Peyer's patch (tissue), 4 donors: ENCODE measurements at places on chromosomes 2 and 18. TPM values are rescaled to one million over a fixed set of nuclear protein-coding genes. Genes with fewer than 3 reads are reported as not detected.
A peak's percentile ranks its signal among the peaks of the same experiment; 100 is the strongest.

Gene UBE2E3
- total RNA-seq = 83.5 TPM

Gene CPS1
- 160 TPM for total RNA-seq

Gene LYG2
- not detected for total RNA-seq

Gene UGT1A5
- 7.2 TPM for total RNA-seq

Gene BOLL
- total RNA-seq = not detected

Gene AMER3
- total RNA-seq = 0.13 TPM

Gene SLC9A4
- not detected for total RNA-seq

Gene PRKAG3
- total RNA-seq = not detected

Gene CTAGE1
- not detected for total RNA-seq

Gene B3GNT2
- total RNA-seq = 16.7 TPM

Gene DES
- 574 TPM for total RNA-seq

Gene SKOR2
- not detected for total RNA-seq

GRCh38 chr18:22412176-22412911 lies 5.4 kb downstream of the CTAGE1 start:
- no peak overlapping the region for H3K4me3 ChIP-seq
- H3K27me3 ChIP-seq = no peaks in the 10 kb centered on the region
- no peak for DNase-seq
- H3K27ac ChIP-seq = no peak overlapping the region
- no peaks in the 10 kb centered on the region for H3K4me1 ChIP-seq

DNA sequence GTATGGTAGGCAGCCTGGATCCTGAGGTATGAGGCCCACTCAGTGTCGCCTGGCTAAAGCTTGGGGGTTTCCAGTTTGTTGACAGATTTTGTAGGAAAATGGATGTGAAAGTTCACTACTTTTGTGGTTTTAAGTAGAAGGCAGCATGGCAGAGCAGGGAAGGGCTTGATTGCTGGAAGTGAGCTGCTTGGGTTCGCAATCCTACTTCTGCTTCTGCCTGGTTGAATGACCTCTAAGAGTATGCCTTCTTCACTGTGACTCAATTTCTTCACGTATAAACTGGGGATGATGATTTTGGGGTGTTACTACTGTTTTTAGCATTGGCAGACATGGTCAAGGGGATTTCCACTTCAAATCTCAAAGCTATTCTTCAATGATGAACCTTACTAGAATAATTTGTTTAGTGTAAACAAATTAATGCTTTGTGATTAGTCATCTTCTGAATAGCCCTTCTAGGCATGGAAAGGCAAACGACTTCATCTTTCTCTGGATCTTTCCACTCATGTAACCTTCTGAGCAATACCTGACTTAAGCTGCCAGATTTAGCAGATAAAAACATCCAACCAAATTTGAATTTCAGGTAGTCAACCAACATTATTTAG lies 13.2 kb downstream of the BMP10 start:
- no peaks in the 10 kb centered on the region for H3K4me1 ChIP-seq
- no peaks in the 10 kb centered on the region for H3K36me3 ChIP-seq
- no peak overlapping the region for H3K27ac ChIP-seq
- no peaks in the 10 kb centered on the region for H3K27me3 ChIP-seq
- DNase-seq = no peak

DNA sequence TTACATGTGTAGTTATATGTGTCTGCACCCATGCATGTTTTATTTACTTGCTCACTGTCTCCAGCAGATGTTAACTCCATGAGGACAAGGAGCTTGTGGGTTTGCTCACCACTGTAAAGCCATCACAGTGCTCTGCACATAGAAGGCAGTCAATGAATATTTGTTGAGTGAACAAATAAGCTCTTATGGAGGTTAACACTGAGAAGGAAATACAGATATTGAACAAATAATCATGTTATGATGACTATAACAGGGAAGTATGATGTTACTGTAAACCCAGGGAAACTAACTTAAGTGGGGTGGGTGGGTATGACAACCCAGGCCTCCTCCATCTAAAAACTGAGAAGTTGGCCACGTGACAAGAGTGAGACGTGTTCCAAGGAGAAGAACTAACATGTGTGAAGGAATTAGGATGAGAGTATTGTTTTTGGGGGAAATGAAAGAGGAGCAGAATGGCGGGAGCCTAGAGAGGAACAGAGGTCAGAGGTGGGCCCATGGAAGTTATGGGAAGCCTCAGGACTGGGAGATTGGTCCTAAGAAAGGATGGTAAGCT lies 6.0 kb upstream of the FAM117B start:
- no peaks in the 10 kb centered on the region for H3K4me1 ChIP-seq
- DNase-seq = no peak
- H3K36me3 ChIP-seq = no peaks in the 10 kb centered on the region
- H3K4me3 ChIP-seq = no peak overlapping the region

DNA sequence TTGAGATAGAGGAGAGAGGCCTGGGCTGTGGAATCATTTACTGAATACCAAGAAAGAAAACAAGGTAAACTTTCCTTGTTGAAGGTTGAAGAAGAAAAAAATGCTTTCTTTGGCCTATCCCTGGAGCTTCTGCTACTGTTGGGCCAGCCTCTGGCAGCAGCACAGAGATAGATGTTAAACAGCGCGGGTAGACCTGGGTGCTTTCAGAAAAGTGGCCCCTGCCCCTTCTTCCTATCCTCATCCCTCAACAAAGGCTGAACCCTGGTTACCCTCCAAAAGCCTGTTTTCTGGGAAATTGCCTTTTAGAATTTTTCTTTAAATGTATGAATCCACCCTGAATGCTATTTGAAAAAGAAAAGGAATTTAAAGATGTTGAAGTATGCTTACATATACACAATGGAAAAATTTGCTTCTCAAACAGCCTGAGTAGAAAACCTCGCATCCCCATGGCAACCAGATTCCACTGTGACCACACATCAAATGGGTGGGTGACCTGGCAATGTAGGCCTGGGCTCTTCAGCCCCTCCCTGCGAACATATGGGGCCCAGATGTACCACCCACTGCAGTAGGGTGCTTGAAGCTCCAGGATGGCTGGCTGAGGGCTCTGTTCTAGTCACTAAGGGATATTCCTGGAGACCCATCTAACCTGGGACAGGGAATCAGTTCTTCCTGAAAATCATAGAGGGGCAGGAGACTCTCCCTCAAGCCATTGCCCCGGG lies 23.4 kb upstream of the CHRNA1 start:
- H3K27me3 ChIP-seq = no peaks in the 10 kb centered on the region
- H3K4me1 ChIP-seq = no peaks in the 10 kb centered on the region
- no peaks in the 10 kb centered on the region for H3K36me3 ChIP-seq

- peak overlapping the region; percentile 68 for H3K27ac ChIP-seq
- no peak overlapping the region for H3K4me3 ChIP-seq
- DNase-seq = no peak
- peaks cover 58% of the 10 kb centered on the region for H3K36me3 ChIP-seq
- no peaks in the 10 kb centered on the region for H3K27me3 ChIP-seq
- no peaks in the 10 kb centered on the region for H3K4me1 ChIP-seq
Observed at GRCh38 chr2:61218817-61219170, 56.8 kb downstream of the C2orf74 start.

DNA sequence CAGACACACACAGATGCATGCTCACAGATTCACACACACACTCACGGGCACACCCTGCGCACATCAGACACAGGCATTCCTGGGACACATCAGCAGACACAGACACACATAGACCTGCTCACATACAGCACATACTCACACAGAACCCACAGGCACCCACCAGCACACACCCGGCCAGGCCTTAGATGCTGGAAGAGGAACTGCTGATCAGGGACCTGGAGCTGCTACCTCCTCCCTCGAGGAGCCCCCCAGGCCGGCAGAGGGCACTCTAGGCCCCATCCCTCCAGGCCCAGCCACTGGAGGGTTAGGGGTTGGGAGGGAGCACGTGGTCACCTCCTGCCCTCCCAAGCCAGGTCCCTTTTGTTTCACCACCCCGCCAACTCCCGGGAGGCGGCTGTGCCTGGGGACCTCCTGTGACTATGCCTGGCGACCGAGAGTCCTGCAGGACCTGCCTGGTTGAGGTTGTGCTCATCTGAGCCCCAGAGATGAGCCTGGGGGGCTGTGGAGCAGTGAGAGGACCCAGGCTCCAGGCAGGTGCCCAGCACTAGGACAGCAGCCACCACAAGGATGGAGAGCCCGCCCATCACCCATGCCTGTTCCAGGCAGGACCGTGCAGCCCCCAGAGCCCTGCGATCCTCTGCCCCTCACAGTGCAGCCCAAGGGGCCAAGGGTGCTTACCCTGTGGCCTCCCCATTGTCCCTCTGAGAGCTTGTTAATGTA lies 21.0 kb upstream of the PTMA start:
- H3K27ac ChIP-seq = no peak overlapping the region
- H3K4me3 ChIP-seq = no peak overlapping the region
- no peaks in the 10 kb centered on the region for H3K36me3 ChIP-seq
- H3K27me3 ChIP-seq = no peaks in the 10 kb centered on the region
- DNase-seq = peak; percentile 75

- no peaks in the 10 kb centered on the region for H3K27me3 ChIP-seq
- H3K36me3 ChIP-seq = no peaks in the 10 kb centered on the region
- no peak for DNase-seq
- no peaks in the 10 kb centered on the region for H3K4me1 ChIP-seq
- no peak overlapping the region for H3K27ac ChIP-seq
- no peak overlapping the region for H3K4me3 ChIP-seq
Observed at GRCh38 chr18:73933685-73934084, 213.9 kb downstream of the FBXO15 start.

- no peaks in the 10 kb centered on the region for H3K4me1 ChIP-seq
- H3K36me3 ChIP-seq = no peaks in the 10 kb centered on the region
- H3K4me3 ChIP-seq = no peak overlapping the region
- no peaks in the 10 kb centered on the region for H3K27me3 ChIP-seq
- H3K27ac ChIP-seq = no peak overlapping the region
Observed at GRCh38 chr2:212408524-212408923, 130.1 kb downstream of the ERBB4 start.

DNA sequence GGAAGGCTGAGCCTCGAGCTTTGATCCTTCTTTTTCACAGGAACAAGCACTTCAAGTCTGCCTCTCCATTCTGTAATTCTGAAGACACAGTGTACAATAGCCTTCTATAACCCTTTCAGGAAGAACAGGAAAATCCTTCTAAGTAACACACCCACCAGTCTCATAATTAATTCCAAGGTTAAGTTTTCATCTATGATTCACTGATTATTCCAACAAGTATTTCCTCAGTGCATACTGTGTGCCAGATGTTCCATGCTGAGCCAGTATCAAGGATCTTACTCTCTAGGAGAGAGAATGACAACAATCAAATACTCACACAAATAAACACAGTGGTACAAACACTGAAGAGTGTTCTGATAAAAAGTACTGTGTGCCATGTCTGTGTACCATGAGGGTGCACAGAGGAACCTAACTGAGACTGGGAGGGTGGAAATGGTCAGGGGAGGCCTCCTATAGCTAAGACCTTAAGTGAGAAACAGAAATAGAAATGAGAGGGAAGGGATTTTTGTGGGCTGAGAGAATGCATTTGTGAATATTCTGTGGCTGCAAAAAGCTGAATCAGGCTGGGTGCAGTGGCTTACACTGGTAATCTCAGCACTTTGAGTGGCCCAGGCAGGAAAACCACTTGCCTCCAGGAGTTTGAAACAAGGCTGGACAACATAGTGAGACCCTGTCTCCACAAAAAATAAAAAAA lies 7.3 kb upstream of the MTLN start:
- DNase-seq = no peak
- no peaks in the 10 kb centered on the region for H3K27me3 ChIP-seq
- H3K27ac ChIP-seq = no peak overlapping the region
- H3K36me3 ChIP-seq = no peaks in the 10 kb centered on the region
- no peaks in the 10 kb centered on the region for H3K4me1 ChIP-seq

GRCh38 chr2:159859583-159859982 lies 61.6 kb upstream of the CD302 start:
- peaks cover 15% of the 10 kb centered on the region for H3K36me3 ChIP-seq
- H3K4me3 ChIP-seq = no peak overlapping the region
- no peaks in the 10 kb centered on the region for H3K4me1 ChIP-seq
- no peak overlapping the region for H3K27ac ChIP-seq
- no peak for DNase-seq

DNA sequence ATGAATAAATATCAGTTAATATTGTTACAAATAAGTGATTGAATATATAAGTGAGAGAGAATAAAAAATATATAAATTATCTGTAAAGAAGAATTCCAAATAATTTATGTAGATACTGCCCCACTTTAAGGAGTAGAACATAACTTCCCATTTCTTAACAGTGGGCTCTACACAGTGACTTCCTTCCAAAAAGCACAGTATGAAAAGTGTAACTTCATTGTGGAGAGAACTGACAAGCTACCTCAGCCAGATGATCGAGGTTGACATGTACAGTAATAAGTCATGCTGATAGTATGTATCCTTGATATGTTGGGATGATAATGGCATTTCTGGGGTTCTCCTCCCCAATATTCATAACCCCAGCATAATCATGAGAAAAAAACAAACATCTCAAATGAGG lies 191.9 kb upstream of the FN1 start:
- H3K36me3 ChIP-seq = no peaks in the 10 kb centered on the region
- no peak for DNase-seq
- H3K4me1 ChIP-seq = no peaks in the 10 kb centered on the region
- no peak overlapping the region for H3K4me3 ChIP-seq
- H3K27ac ChIP-seq = no peak overlapping the region
- H3K27me3 ChIP-seq = no peaks in the 10 kb centered on the region

GRCh38 chr18:56658261-56658660 lies 7.1 kb downstream of the WDR7 start:
- no peak for DNase-seq
- no peak overlapping the region for H3K27ac ChIP-seq
- no peaks in the 10 kb centered on the region for H3K36me3 ChIP-seq
- no peak overlapping the region for H3K4me3 ChIP-seq

GRCh38 chr2:197278799-197279763 lies 31.5 kb downstream of the ANKRD44 start:
- no peaks in the 10 kb centered on the region for H3K27me3 ChIP-seq
- DNase-seq = no peak
- no peak overlapping the region for H3K4me3 ChIP-seq
- H3K27ac ChIP-seq = peak overlapping the region; percentile 28

- no peaks in the 10 kb centered on the region for H3K36me3 ChIP-seq
- no peaks in the 10 kb centered on the region for H3K4me1 ChIP-seq
- DNase-seq = no peak
- H3K27ac ChIP-seq = no peak overlapping the region
- no peak overlapping the region for H3K4me3 ChIP-seq
- H3K27me3 ChIP-seq = no peaks in the 10 kb centered on the region
Observed at GRCh38 chr2:18251486-18251885, 309.0 kb downstream of the RDH14 start.

DNA sequence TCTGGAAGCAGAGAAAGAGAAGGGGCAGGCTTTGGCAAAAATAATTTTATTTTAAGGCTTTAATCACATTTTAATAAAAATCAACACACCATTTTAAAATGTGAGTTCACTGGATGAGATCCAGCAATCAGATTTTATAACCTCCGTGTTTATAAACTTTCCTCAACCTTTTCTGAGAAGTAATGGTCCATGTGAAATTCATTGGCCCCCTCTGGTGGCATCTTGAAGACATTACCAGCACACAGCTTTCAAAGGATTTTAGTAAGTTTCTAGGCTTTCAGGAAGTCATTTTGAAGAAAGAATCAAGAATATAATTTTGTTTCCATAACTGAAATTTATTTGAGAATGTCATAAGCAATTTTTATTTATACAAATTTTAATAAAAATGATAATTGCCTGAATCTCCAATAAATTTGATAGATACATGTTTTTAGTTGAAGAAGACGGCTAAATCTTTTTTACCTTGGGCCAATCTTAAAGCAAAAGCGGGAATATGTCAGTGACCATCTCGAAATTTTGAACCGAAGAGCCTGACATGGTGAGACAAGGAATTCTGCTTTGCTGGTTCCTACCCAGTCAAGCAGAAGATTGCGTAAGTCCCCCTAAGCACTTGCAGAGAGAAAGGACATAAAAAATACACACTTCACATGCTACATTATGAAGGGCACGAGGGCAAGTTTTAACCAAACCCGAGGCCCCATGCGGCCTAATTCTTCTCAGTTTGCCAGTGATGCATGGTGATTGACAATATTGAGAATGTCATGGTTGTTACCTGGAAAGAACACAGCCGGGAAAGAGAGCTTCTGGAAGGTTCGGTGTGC lies 128.4 kb upstream of the CBLN2 start:
- no peaks in the 10 kb centered on the region for H3K4me1 ChIP-seq
- no peaks in the 10 kb centered on the region for H3K27me3 ChIP-seq
- no peak overlapping the region for H3K27ac ChIP-seq
- no peak overlapping the region for H3K4me3 ChIP-seq
